ENCODE measurements at places on chromosomes 2 and 18. TPM values are rescaled to one million over a fixed set of nuclear protein-coding genes. Genes with fewer than 3 reads are reported as not detected.

Gene NPPC
- total RNA-seq = not detected

Gene LGALSL
- 0.64 TPM for total RNA-seq

Gene CERKL
- 0.07 TPM for total RNA-seq

Gene ARHGAP25
- total RNA-seq = 156 TPM

Gene PDCD1
- 8.9 TPM for total RNA-seq

Gene ABCG5
- not detected for total RNA-seq

Gene MTA3
- 30.3 TPM for total RNA-seq

Gene MREG
- 7.9 TPM for total RNA-seq

Gene CTNNA2
- total RNA-seq = not detected

All from T-helper 1 cell treated with Interleukin-12 subunit alpha and Interleukin-12 subunit beta and Interleukin-4 antibody, amounts not matched to agents 30 ng/mL and 1 ng/mL, for 36 hours (primary cell).